ENCODE measurements at places on chromosomes 1 and 21.

GRCh38 chr1:70843452-70843851 is 204.2 kb downstream of the PTGER3 start:
- H3K4me3 ChIP-seq: no peak overlapping the region
- H3K27me3 ChIP-seq: no peaks in the 10 kb centered on the region
- no peak for DNase-seq
- H3K27ac ChIP-seq: no peak overlapping the region

DNA sequence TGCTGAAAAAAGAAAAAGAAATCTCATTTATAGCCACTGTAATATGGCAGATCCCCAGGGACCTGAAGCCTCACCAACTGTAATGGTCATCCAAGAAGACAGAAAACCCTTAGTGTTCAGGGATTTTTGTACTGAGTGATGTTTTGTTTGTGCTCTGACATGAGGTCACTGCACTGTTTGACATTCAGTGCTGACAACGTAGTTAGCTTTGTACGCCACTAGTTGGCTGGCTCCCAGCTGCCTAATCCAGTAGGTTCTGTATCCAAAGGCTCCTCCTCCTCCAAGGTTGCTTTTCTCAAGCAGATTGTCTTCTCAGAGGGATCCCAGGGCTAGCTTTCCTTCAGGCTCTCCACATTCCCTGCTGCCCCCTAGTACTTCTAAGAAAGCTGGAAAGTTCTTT is 9.5 kb upstream of the YRDC start:
- no peaks in the 10 kb centered on the region for H3K4me1 ChIP-seq
- H3K27ac ChIP-seq: no peak overlapping the region
- H3K4me3 ChIP-seq: no peak overlapping the region
- no peak for DNase-seq

DNA sequence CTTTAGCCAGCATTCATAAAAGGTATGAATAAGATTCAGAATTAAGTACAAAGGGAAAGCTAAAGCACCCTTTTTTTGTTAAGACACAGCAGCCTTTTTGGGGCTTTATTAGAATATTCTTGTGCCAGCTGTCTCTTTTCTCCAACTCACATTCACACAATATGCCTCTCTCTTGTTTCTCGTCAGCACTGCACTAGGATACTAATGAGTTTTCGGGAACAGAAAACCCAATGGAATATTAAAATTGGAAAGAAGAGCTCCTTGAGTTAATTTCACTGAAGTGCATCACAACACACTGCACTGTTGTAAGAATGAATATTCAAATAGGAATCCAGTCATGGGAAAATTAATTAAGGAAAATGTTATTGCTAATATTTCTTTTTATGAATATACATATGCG is 410.4 kb upstream of the BEND5 start:
- no peak overlapping the region for H3K27ac ChIP-seq
- no peaks in the 10 kb centered on the region for H3K36me3 ChIP-seq
- H3K27me3 ChIP-seq: no peaks in the 10 kb centered on the region
- no peak for DNase-seq

- H3K27ac ChIP-seq: peak overlapping the region; percentile 71
- no peaks in the 10 kb centered on the region for H3K27me3 ChIP-seq
- peaks cover 7% of the 10 kb centered on the region for H3K36me3 ChIP-seq
- peak; percentile 72 for DNase-seq
- peaks cover 17% of the 10 kb centered on the region for H3K4me1 ChIP-seq
Measured at GRCh38 chr1:221740993-221741702, 741 bp downstream of the DUSP10 start.

- DNase-seq: no peak
- H3K4me3 ChIP-seq: no peak overlapping the region
- no peaks in the 10 kb centered on the region for H3K36me3 ChIP-seq
- H3K27me3 ChIP-seq: no peaks in the 10 kb centered on the region
- H3K27ac ChIP-seq: no peak overlapping the region
Measured at GRCh38 chr1:115300087-115300876, 37.8 kb downstream of the NGF start.

- H3K4me1 ChIP-seq: no peaks in the 10 kb centered on the region
- H3K36me3 ChIP-seq: peaks cover 60% of the 10 kb centered on the region
- H3K27me3 ChIP-seq: no peaks in the 10 kb centered on the region
- H3K27ac ChIP-seq: no peak overlapping the region
Measured at GRCh38 chr1:99877568-99877967, 27.4 kb downstream of the AGL start.

DNA sequence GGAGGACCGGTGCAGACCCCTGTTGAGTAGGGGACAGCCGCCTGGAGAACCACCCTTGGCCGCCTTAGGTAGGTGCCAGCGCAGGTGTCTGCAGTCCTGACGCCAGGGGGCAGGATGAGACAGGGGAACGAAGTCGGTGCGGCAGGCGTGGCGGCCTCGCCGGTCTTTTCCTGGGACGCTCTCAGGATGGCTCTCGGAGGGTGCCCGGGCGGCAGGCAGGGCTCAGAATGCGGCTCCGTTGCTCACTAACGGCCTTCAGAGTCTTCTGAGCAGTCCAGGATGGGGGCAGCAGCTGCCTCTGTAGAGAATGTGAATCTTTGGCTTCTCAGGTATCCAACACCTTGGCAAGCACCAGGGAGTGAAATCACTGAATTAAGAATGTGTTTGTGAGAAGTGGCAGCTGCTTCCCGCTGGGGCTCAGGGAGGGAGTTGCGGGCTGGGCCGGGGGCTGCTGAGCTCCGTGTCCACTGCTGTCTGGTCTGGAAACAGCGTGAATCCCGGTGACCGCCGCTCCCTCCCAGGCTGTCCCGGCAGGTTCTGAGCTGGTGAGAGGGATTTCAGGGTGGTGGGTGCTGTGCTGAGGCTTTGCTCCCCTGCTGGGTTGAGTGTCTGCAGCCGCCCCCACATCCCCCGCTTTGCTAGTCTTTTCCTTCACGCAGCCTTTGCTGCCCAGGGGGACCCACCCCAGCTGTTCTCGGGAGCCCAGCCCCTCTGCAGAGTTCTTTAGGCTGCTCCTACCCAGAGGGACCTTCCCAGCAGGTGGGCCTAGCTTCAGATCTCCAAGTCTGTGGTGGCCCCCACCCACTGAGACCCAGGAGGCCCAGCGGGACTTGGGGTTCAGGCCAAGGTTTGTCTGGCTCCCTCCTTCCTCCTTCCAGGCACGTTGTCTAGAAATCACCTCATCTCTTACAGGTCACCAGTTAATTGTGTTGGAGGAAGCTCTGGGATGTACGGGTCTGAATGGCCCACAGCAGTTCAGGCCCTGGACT is 11.1 kb upstream of the C1orf174 start:
- no peak overlapping the region for H3K4me3 ChIP-seq
- H3K27me3 ChIP-seq: peaks cover 24% of the 10 kb centered on the region
- H3K4me1 ChIP-seq: peaks cover 4% of the 10 kb centered on the region
- H3K27ac ChIP-seq: no peak overlapping the region
- H3K36me3 ChIP-seq: no peaks in the 10 kb centered on the region

GRCh38 chr1:166920561-166921475 is 44.8 kb upstream of the TADA1 start:
- peaks cover 27% of the 10 kb centered on the region for H3K27me3 ChIP-seq
- peak overlapping the region; percentile 29 for H3K4me3 ChIP-seq
- DNase-seq: peak; percentile 60
- H3K27ac ChIP-seq: no peak overlapping the region
- H3K4me1 ChIP-seq: no peaks in the 10 kb centered on the region

DNA sequence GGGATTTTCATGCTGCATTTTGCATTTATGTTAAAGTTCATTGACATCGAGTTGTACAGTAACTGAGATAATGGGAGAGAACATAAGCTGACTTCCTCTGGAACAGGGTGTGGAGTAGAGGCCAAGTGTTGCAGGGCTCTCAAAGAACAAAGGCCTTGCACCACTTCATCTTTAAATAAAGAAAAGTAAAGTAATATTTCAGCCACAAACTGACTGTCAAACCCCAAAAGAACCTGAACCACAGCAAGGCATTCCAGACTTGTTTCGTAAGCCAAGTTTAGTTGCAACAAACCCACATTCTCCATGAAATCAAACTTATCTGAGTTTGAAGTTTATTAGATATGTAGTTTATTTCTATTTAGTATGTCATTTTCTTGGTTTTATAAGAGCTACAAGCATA is 19.1 kb upstream of the HMGCS2 start:
- no peaks in the 10 kb centered on the region for H3K36me3 ChIP-seq
- no peak overlapping the region for H3K27ac ChIP-seq
- no peak overlapping the region for H3K4me3 ChIP-seq
- H3K4me1 ChIP-seq: peaks cover 14% of the 10 kb centered on the region
- no peak for DNase-seq

GRCh38 chr1:224245188-224245587 is 62.1 kb downstream of the DEGS1 start:
- H3K36me3 ChIP-seq: peaks cover 33% of the 10 kb centered on the region
- DNase-seq: peak; percentile 73
- no peak overlapping the region for H3K4me3 ChIP-seq
- peak overlapping the region; percentile 60 for H3K27ac ChIP-seq
- no peaks in the 10 kb centered on the region for H3K27me3 ChIP-seq

- no peaks in the 10 kb centered on the region for H3K4me1 ChIP-seq
- no peak overlapping the region for H3K27ac ChIP-seq
- H3K4me3 ChIP-seq: no peak overlapping the region
- DNase-seq: no peak
Measured at GRCh38 chr1:173383351-173383750, 93.8 kb upstream of the PRDX6 start.

DNA sequence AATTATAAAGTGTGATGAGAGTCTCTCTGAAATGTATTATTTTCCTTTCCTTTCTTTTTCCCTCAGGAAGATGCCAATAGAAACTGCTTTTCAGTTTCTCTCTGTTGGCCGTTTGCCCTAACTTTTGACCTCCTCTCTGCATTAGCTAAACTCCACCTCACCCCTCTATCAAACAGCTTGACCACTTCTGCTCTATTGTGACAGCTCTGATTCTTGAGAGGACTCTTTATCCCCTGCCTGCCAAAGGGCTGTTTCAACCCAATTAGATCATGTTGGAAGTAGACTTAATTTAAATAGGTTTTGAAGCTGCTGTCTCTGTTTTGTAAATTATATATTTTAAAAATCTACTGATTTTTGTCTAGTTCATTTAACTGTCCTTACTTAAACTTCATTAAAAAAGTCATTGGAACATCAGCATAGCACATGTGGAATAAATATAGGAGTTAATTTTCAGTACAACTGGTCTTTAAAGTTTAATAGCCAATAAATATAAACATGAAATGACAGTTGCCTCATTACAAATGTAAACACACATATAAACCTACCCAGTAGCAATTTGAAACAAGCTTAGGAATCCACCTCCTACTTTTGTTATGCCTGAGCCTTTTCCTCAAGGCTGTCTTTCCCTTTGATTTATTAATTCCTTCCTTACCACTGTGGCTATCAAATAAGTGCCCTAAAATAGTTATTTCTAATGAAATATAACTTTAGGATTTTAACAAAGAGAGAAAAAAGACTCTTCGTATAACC is 152.0 kb downstream of the CHRM3 start:
- no peak overlapping the region for H3K4me3 ChIP-seq
- DNase-seq: no peak
- H3K27me3 ChIP-seq: no peaks in the 10 kb centered on the region
- no peak overlapping the region for H3K27ac ChIP-seq
- H3K36me3 ChIP-seq: no peaks in the 10 kb centered on the region

DNA sequence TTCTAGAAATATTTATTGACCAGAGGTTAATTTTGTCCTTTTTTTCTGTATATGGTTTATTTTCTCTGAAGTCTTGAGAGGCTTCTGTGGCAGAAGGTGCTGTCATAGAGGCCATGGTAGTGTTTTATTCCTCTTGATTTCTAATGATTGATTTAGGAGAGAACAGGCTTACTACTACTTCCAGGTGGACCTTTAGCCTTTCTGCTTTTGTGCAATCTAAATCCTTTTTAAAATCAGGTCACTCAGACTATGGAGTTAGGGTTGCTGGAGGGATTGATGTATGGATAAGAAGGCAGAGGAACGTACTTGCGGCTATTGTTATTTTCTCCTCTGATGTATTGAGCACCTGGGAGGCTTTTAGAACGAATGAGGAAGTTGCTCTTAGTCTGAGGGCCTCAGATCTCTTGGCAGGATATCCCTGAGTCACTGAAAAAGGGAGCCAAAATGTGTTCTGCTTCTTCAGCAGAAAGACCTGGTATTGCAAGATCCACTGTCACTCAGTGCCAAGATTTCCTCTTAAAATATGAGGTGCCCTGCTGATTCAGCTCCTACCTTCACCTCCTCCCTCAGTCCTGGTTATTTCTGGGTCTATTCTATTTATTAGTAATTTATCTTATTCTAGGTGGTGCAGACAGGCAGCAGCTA is 277.4 kb downstream of the ZNF648 start:
- no peaks in the 10 kb centered on the region for H3K36me3 ChIP-seq
- no peak overlapping the region for H3K27ac ChIP-seq
- no peak overlapping the region for H3K4me3 ChIP-seq
- no peak for DNase-seq
- no peaks in the 10 kb centered on the region for H3K27me3 ChIP-seq

- H3K4me1 ChIP-seq: no peaks in the 10 kb centered on the region
- no peak overlapping the region for H3K27ac ChIP-seq
- no peak for DNase-seq
- no peaks in the 10 kb centered on the region for H3K27me3 ChIP-seq
Measured at GRCh38 chr1:220076861-220077762, 12.5 kb downstream of the BPNT1 start.

GRCh38 chr1:247548769-247549182 is at the start of gene GCSAML:
GCSAML (plus strand) TSS chr1:247549134; CDS start chr1:247549192, 58 bp downstream.
- no peak within 1 kb of the TSS for H3K4me3 ChIP-seq
- H3K27me3 ChIP-seq: no peaks in the 10 kb centered on the region
- H3K36me3 ChIP-seq: no peaks in the 10 kb centered on the region
- H3K27ac ChIP-seq: no peak within 1 kb of the TSS
- H3K4me1 ChIP-seq: no peaks in the 10 kb centered on the region

- peak overlapping the region; percentile 96 for H3K27ac ChIP-seq
- DNase-seq: no peak
- H3K4me3 ChIP-seq: peak overlapping the region; percentile 77
- peaks cover 30% of the 10 kb centered on the region for H3K4me1 ChIP-seq
- no peaks in the 10 kb centered on the region for H3K36me3 ChIP-seq
- H3K27me3 ChIP-seq: no peaks in the 10 kb centered on the region
Measured at GRCh38 chr1:231422798-231423309, 767 bp upstream of the EGLN1 start.

All from upper lobe of right lung (tissue), 1 donor.